ENCODE measurements at places on chromosomes 2 and 18. TPM values are rescaled to one million over a fixed set of nuclear protein-coding genes. Genes with fewer than 3 reads are reported as not detected.

Gene UBR3
- total RNA-seq: 39.5 TPM

Gene LMAN1
- 170 TPM for total RNA-seq

Gene IL37
- total RNA-seq: not detected

Gene TWIST2
- total RNA-seq: 118 TPM

Gene ANKRD62
- total RNA-seq: not detected

Gene MBP
- 3.6 TPM for total RNA-seq

Gene RAX
- total RNA-seq: not detected

Gene ADAM23
- 3.1 TPM for total RNA-seq

Gene TAF1B
- total RNA-seq: 32.9 TPM

Gene TOGARAM2
- 0.26 TPM for total RNA-seq

Gene LRRC30
- total RNA-seq: not detected

Gene CSRNP3
- 0.66 TPM for total RNA-seq

Gene PRSS56
- total RNA-seq: not detected

Gene CERKL
- not detected for total RNA-seq

Gene UGT1A5
- not detected for total RNA-seq

Gene PLGLB2
- total RNA-seq: 1.7 TPM

Gene SPHKAP
- not detected for total RNA-seq

Gene SLC38A11
- total RNA-seq: 0.50 TPM

Gene NXPH2
- not detected for total RNA-seq

Gene MC4R
- not detected for total RNA-seq

Gene BMP10
- total RNA-seq: not detected

Gene CXCR1
- total RNA-seq: not detected

Gene UGT1A8
- total RNA-seq: not detected

Gene COL4A3
- 0.33 TPM for total RNA-seq

Gene CIDEA
- 0.26 TPM for total RNA-seq

Gene PLCD4
- 10.7 TPM for total RNA-seq

Gene LINC00305
- not detected for total RNA-seq

Gene PARD6G
- 2.1 TPM for total RNA-seq

Gene RPRM
- not detected for total RNA-seq

Gene RGPD4
- not detected for total RNA-seq

Measured in fibroblast of lung (primary cell).